ENCODE measurements at places on chromosomes 4 and X.

DNA sequence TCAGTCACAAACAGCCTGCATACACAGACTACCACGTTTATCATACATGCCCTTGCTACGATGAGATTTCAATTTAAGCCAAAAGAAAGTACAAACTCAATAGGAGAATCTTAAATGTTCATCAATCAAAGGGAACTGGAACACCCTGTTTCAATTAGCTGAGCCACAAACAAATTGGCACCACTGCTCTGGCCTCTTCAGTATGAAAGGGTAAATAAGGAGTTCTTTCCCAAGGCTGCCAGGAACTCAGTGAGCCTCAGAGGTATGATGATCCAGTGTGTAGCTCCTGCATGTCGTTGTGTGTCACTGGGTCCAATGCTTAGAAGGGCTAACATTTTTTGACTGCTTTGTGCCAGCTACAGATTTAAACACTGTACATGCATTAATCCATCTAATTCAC, 5.4 kb downstream of the RNF150 start:
- no peak for DNase-seq

GRCh38 chr4:38383646-38384121, 280.3 kb upstream of the KLF3 start:
- DNase-seq, result no peak

GRCh38 chr4:101801958-101802357, 11.4 kb downstream of the BANK1 start:
- DNase-seq, result no peak

- no peak for DNase-seq
Observed at GRCh38 chrX:139932901-139933796, at the start of gene ATP11C. Gene ATP11C, minus strand, starts transcription at chrX:139933053. Its CDS starts 1,011 bp downstream, at chrX:139932042.

DNA sequence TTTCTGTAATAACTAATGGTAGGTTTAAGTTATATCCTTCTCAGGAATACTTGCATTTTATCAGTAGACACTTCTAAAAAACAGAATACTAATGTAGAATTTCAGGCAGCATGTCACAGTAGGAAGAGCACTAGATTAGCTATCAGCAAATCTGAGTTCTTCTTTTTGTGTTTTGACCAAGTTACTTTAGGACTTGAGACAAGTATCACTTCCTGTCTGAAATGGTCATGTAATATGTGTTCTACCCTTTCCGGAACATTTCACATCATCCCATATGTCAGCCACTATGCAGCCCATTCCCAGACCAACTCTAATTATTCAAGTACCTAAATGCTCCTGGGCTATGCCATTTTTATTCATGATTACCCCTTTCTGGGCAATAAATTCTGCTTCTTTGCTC, 401.8 kb upstream of the RPS6KA3 start:
- DNase-seq, result no peak

DNA sequence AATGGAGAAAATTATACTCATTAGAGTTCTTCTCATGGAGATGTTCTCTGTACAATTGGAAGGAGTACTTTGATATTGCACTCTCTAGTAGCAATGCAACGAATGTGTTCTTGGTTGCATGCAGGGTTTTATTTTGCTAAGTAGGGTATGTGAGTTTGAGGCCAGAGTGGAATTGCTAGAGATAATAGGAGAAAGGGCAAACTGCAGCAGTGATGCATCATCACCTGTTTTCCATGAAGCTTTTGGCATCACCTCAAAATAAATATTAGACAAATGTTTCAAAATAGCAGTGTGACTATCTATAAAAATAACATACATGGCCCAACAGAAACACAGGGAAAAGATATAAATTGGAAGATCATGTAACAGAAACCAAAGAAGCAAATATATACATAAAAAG, 93.3 kb downstream of the TIGD2 start:
- no peak for DNase-seq

DNA sequence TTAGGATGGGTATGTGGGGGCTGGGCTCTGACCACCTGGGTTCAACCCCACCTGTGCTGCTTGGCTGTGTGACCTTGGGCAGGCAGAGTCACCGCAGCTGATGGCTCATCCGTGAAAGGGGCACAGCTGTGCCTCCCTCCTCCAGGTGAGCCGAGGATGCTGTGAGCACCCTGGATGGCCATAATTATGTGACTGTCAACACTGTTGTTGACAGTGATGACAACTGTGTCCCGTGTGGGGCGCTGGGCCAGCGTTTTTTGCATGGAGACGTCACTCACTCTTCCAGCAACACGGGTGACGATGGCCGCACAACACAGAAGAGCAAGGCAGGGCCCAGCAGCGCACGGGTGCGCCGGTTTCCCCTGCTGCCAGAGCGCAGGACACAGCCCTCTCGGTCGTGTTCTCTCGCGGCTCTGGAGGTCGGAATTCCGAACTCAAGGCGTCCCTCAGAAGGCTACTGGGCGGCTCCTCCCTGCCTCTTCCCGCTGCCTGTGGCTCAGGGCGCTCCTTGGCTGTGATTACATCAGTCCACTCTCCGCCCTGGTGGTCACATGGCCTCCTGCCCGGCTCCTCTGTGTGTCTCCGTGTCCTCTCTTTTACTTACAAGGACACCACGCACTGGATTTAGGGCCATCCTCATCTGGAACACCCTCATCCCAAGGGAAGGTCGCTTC, 1.3 kb downstream of the SH3TC1 start:
- no peak for DNase-seq

DNA sequence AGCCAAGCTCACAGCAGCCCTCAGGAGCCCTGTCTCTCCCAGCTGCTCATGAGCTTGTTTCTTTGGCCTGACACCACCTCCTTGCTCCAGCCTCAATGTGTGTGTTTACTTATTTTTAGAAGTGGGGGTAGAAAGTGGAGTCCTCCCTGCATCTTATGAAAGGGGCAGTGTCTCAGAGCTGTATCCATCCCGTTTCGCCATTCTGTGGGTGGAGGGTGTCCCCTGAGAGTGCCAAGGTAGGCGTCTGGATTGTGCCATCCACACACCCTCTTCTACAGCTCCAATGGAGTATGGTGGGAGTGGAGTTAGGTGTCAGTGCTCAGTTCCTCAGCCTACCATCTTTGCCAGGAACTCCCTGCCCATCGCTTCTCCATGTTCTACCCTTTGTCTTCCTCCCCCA, 8.3 kb downstream of the SPON2 start:
- no peak for DNase-seq

- no peak for DNase-seq
Observed at GRCh38 chr4:119025916-119026661, 109.5 kb upstream of the MYOZ2 start.

Measured in NCI-H1417 treated with DMSO at 0.1 percent for 48 hours (cell line).